ENCODE measurements at places on chromosomes 7 and 10.

GRCh38 chr7:81462672-81463071, 307.2 kb downstream of the HGF start:
- no peak for DNase-seq

DNA sequence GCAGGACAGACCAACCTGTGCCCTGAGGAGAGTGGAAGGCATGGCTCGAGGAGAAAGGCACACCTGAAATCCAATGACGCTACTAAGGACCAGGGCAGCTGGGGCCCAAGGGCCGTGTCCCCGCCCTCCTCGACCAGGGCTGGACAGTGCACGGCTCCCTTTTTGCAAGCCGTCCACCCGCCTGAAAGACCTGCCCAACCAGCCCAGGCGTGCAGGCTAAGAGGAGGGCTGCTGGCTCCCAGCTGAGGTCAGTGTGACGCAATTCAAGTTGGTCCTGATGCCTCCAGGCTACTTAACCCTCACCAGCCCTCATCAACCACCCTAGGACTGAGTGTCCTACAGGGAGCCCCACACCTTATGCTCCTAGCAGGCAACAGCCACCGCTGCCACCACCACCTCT, 69.3 kb downstream of the DLG5 start:
- no peak for DNase-seq

- no peak for DNase-seq
Measured at GRCh38 chr7:8435095-8435494, 1.7 kb downstream of the NXPH1 start.

DNA sequence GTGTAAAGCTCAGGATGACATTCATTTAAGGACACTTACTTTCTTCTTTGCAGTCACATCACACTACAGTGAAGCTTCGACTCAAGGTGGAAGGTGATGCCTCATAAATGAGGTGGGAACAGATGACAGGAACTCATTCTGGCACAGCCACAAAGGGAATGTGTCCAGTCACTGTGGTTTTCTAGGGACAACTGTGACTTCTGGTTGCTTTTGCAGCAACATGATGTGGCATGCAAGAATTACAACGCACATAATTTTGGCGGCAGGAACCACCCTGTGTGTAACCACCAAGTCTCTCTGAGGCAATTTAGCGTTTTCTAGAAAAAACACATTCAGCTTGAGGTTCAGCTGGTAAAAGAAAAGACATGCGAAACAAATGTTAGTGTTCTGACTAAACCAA, 32.0 kb upstream of the FERD3L start:
- no peak for DNase-seq

DNA sequence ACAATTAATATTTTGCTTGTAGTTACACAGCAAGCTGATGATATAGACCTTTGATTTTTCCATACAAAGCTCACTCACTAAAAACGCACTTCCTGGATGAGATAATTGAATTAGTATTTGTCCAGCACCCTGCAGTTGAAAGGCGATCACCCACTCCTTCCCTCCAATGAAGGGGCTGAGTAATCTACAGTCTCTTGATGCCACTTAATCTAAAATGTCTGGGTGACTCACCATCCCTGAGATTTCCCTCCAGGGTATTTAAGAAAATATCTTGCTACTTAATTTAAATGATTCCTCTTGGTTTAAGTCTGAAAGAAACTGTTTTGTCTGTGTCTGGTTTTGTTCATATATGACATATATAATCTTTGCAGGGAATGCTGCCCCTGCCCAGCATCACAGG, 515.3 kb downstream of the GRID1 start:
- no peak for DNase-seq

- DNase-seq, result no peak
Measured at GRCh38 chr7:135771051-135771450, 22.4 kb upstream of the FAM180A start.

GRCh38 chr7:141001546-141001945, 13.2 kb downstream of the MRPS33 start:
- DNase-seq, result no peak

DNA sequence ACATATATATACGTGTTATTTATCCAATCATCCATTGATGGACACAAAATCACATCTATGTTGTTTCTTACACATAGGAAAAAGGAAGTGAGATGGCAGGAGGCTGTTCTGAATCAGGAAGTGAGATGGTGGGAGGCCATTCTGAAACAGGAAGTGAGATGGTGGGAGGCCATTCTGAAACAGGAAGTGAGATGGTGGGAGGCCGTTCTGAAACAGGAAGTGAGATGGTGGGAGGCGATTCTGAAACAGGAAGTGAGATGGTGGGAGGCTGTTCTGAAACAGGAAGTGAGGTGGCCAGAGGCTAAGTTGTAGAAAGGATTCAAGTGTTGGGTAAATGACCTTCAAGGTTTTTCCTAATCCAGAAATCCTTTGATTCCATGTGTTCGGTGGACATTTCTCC, 921.5 kb downstream of the TYW1 start:
- no peak for DNase-seq
